ENCODE measurements at places on chromosomes 11 and 22. TPM values are rescaled to one million over a fixed set of nuclear protein-coding genes. Genes with fewer than 3 reads are reported as not detected.

GRCh38 chr11:103789952-103790351 is 246.5 kb upstream of the DDI1 start:
- no peak for DNase-seq

GRCh38 chr11:20156280-20156875 is 3.9 kb downstream of the DBX1 start:
- DNase-seq = no peak

The PTDSS2 gene
- 21.8 TPM for total RNA-seq

GRCh38 chr22:20155330-20156041 is 4.6 kb upstream of the CCDC188 start:
- no peak for DNase-seq

GRCh38 chr11:11561991-11562390 is 59.8 kb downstream of the GALNT18 start:
- DNase-seq = no peak

DNA sequence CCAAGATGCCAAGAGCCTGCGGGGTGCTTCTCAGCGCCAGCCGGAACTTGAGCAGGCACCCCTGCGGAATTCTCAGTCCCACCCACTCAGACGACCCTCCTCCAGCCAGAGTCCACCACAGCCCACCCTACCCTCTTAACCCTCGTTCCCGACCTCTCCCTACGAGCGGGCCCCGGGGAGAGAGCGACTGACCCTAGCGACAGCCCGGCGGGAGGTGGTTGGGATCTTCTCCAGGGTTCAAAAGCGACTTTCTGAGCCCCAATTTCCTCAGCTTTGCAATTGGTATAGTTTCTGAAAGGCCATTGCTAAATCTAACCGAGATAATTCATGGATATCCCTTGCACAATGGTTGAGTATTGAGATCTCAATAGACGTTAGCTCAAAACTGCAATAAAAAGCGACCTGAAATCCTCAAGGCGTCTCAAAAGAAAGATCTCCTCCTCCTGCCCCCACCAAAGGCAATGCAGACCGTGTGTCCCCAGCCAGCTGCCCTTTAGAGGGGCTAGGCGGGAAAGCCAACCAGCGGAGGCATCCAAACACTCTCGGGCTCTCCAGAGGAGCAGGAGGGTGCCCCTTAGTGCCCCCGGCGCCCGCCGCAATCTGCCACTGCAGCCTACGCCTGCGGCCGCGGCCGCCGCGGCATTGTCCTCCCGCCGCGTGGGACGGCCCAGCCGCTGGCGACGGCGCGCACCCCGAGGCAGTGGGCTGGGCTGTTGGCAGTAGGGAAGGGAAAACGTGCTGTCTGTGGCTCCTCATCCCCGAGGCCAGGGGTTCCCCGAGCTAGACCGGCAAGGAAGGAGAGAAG is 1.5 kb upstream of the SLC6A5 start:
- no peak for DNase-seq

The DNAJB7 gene
- not detected for total RNA-seq

DNA sequence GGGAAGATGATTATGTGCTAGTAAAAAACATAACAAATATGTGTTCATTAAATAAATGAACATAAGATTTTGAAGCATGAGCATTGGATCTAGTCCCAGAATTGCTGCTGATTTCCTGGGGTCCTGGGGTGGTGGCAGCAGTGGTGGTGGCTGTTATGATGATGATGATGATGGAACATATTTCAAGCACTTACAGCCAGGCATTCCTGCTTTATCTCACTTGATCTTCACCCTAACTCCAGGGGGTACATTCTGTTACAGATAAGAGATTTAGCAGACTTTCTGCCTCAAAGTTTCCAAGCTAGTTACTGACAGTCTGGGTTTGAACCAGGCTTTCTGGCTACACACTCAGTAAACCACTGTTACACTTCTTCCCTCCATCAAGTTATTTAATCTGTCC is 5.2 kb downstream of the TRAPPC4 start:
- no peak for DNase-seq

- DNase-seq = no peak
Observed at GRCh38 chr11:133984828-133985227, 28.1 kb upstream of the IGSF9B start.

DNA sequence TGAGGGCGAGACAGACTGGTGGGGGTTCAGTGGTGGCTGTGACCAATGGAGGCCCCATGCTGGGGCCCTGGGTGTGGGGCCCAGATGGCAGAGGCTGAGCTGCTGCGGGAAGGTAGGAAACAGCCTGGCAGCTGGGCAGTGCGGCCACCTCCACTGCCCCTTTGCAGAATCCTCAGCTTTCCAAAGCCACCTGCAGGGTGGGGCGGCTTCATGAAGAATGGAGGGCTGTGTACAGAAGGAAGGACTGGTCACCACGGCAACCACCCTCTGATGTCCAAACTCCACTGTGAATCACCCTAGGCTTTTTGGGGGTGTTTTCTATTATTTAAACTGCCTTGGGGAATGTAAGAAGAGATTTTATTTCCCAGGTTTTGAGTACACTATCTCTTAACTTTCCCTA is 166.3 kb upstream of the NAV2 start:
- DNase-seq = no peak

GRCh38 chr22:50027639-50028537 is 15.3 kb upstream of the IL17REL start:
- peak; percentile 33 for DNase-seq

The ELFN2 gene
- 14.7 TPM for total RNA-seq

DNA sequence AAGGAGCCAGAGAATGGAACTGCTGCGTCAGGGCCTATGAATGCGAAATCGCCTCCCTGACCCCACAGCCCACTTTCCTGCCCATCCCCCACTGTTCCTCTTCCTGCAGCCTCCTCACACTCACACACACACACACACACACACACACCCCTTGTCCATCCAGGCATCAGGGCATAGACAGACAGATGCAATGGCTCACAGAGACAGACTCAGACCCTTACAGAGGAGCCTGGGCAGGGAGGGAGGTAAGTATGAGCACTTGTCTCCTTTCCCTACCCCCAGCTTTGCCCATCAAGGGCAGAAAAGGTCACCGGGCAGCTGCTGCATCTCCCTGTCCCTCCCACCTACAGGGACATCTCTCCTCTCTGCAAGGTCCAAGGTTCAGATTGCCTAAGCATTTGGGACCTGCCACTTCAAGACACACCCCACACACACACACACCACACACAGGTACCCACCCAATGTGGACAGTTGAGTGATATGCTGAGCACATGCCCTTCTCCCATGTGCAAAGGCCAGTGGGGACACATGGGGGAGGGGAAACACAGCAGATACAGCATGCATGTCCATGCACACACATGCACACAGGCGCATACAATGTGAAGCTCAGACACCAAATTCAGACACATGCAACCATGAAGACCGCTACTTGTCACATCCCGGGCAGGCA is 2.0 kb upstream of the NRXN2 start:
- DNase-seq = no peak

DNA sequence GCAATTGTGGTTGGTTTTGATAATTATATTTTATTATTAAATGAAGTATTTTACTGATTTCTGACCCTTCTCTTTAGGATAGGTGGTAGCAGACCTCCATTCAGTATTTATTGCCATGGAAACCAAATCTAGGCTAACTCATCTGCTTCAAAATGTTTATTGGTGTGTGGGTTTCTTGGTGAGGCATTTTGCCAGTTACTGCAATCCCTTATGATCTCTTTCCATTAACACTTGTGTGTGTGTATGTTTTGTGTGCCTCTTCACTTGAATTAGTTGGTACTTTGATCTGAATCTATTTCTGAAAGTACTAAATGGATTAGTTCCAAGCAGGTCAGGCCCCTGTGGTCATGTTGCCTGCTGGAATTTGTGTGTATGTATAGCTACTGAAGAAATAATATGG is 184.4 kb upstream of the C11orf87 start:
- no peak for DNase-seq

DNA sequence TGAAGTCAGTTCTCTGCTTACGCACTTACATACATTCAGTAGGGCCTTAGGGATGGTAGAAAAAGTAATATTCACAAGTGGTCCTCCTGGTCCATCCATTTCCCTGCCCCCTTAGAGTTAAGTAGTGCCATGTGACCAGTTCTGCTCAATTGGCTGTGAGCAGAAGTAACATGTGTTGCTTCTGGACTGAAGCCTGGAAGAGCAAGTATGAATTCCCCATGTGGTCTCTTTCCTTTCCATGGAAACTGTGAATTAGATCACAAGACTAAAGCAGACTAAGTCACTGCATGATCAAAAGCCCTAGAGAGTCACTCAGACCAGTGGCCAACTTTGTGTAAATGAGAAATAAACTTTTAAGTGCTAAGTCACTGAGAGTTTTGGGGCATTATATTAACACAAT is 341.7 kb upstream of the CADM1 start:
- DNase-seq = no peak

DNA sequence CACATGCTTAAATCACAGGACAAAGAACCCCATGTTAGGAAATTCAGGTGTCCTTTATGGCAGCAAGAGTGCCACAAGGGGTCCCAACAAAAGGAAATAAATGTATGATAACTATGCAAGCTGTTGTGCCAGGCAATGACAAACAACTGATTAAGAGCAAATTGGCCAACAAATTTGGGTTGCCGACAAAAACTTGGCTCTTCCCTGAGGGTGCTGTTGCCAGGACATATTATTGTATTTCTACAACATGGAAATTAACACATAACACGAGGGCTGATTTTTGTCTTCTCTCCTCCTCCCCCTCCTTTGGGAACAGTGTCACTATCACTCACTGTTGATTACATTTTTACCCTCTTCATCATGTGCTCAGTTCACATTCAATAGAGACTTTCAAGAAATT is 56.0 kb downstream of the LRRC4C start:
- no peak for DNase-seq

DNA sequence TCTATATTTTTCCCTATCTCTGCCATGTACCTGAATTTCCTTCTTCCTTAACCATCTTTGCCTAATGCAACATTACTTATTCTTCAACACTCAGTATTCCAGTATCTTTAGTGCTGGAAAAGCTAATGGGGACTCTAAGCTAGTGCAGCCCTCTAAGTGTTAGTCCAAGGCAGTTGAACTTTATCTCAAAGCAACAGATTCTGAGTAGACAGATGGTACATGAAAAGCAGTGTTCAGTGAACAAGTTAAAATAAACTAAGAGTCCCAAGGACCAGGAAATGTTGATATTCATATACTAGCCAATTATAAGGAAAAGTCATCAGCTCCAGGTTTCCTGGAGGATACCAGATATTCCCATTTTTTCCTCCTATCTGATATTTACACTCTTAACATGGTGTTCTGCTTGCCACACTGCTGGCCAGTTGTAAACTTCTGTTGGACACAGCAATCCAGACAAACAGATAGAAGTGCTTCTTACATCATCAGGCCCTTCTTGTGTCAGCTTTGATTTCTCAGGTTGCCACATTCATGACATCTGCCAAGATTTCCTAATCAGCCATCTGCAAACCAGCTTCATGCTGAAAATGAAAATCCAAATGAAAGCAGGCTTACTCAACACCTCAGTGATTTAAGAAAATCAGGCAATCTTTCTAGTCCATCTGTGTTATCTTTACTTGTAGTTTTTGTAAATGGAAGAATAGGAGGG is 255.9 kb upstream of the POU2AF2 start:
- DNase-seq = no peak

The OR4D9 gene
- total RNA-seq = not detected

The BACE1 gene
- total RNA-seq = 24.6 TPM

The PDGFD gene
- total RNA-seq = 13.1 TPM

DNA sequence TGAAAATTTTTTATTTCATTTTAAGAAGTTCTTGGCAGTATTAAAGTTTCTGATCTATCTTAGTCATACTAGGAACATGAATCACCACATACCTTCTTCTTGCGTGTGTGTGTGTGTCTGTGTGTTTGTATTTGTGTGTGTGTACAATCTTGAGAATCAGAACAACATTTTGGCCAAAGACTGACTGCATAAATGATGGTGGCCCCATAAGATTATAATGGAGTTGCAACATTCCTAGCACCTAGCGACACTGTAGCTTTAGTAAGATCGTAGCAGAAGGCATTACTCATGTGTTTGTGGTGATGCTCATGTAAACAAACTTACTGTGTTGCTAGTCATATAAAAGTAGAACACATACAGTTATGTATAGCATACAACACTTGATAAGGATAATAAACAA is 205.4 kb downstream of the FAM76B start:
- no peak for DNase-seq

DNA sequence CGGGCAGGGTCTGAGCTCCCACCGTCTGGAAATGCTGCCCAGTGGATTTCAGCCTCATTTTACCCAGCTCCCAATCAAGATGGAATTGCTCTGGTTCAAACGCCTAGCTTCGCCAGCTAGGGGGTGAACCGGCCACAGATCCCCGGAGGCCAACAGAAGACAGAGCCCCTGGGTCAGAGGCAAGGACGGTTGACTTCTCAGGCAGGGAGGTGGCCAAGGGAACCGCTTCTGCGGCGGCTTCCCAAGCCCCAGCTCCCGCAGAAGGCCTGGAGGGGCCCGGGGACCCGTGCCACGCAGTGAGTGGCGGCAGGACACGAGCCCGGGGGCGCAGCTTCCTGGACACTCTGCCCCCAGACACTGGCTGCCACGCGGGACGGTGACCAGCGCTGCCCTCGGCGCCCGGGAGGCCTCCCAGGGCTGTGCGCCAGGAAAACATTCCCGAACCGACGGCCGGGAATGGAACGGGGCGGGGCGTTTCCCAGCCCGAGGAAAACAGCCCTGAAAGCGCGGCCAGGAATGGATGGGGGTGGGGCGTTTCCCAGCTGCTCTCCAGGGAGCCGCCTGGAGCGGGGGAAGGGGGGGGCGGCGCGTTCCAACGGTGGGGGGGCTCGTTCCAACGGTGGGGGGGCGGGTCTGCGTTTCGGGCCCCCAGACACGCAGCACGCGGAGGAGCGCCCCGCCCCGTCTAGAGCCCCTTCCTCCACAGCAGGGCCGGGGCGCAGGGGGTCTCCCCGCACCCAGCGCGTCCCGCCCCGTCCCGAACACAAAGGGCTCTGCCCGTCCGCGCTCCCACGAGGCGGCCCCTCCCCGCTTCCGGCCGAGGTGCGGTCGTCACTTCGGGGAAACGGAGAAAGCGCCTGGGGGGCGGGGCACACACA is 13.5 kb upstream of the B4GALNT4 start:
- DNase-seq = no peak

DNA sequence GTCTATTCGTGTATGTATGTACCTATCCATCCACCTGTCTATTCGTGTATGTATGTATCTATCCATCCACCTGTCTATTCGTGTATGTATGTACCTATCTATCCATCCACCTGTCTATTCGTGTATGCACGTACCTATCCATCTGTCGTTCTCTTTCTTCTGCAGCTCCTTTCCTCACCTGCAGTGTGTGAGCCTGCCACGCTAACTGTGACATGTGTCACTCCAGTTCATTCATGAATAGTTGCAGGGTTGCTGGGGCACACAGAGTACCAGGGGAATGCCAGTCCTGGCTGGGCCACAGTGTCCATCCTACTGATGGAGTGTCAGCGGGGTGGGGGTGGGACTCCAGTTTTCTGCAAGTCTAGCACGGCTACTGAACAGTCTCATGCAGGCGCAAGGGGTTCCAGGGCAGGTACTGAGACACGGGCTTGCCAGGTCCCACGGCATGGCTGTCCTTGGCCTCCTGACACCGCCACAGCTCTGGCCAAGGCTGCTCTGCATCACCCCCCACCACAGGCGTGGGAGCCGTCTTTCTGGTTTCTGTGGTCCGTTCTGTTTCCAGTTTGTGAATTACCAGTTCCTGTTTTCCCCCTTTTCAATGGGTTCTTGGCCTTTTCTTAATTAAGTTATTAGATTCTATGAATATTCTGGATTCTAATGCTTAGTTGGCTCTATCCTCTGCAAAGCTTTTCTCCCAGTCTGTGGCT is 88.8 kb upstream of the CLDN5 start:
- DNase-seq = no peak

GRCh38 chr22:48321986-48322545 is 1505.6 kb downstream of the BRD1 start:
- no peak for DNase-seq

The CCS gene
- total RNA-seq = 22.0 TPM

The AIP gene
- total RNA-seq = 66.8 TPM
